ENCODE measurements at places on chromosomes 11 and 22.

GRCh38 chr11:112599856-112600533, 339.3 kb upstream of the PLET1 start:
- no peak for DNase-seq

- DNase-seq = no peak
Observed at GRCh38 chr11:43784301-43784700, 96.3 kb upstream of the ALKBH3 start.

DNA sequence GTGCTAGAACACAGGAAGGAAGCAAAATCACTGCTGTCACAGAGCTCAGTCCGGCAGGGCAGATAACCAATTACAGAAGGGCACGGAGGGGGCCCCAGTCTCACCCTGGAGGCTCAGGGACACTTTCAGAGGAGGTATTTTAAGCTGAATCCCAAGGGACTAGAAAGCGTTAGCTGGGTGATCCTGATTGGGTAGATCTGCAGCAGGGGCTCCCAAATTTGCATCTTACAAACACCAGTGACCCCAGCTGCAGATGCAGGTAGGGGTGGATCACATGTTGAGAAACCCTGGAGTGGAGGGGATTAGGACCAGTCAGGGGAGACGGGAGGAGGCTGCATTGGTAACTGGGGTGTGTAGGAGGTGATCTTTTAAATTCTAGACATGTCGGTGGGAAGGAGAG, 91.4 kb downstream of the CSNK2A3 start:
- DNase-seq = no peak

DNA sequence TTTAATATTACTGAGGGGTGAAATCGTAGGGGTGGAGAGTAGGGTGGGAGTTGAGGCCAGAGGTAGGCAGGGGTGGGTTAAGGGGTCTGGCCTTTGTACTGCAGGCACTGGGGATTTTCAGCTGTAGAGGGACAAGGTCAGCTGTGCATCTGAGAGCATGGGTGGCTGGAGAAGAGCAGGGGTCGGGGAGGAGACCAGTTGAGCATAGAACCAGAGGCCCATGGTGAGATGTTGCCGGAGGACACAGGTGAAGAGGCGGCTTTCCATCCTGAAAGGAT, 12.1 kb upstream of the CELSR1 start:
- DNase-seq = no peak

GRCh38 chr11:125079878-125080530, 16.9 kb downstream of the SLC37A2 start:
- no peak for DNase-seq

Measured in fibroblast of skin of right biceps (primary cell).